CD4-positive, alpha-beta T cell treated with Interleukin-17A for 1 hour (primary cell): ENCODE measurements at places on chromosomes 2 and 18.
A peak's percentile ranks its signal among the peaks of the same experiment; 100 is the strongest.

GRCh38 chr2:164920430-164920829, 34.9 kb downstream of the SLC38A11 start:
- no peak for DNase-seq

- DNase-seq, result peak; percentile 25
Observed at GRCh38 chr2:191066197-191066918, 52.4 kb upstream of the STAT1 start.

DNA sequence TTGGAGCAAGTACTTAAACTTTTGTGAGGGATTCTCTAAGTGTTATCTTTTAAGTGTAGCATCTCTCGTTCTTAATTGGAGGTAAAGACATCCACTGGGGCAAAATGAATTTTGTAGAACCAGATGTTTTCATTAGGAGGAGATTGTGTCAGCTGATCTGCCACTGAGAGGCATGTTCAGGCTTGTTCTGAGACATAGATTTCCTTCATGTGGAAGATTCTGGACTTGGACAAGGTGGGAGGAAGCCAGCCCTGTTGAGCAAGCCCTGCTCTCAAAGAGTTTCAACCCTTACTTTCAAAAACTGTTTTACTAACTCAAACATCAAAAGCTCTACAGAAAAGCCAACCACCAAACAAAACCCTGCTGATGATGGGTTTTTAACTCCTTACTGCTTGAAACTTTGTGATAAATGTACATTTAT, 6.5 kb downstream of the MAP4K4 start:
- peak; percentile 49 for DNase-seq

DNA sequence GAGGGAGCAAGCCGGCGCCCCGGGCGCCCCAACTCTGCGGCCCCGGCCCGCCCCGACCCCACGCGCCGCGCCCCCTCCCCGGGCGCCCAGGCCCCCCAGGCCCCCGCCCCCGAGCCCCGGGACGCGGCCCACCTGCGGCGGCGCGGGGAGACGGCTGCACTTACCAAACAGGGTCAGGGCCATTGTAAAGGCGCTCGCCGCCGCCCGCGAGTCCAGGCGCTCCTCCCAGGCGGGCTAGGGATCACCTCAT, 526 bp downstream of the CHN1 start:
- no peak for DNase-seq

DNA sequence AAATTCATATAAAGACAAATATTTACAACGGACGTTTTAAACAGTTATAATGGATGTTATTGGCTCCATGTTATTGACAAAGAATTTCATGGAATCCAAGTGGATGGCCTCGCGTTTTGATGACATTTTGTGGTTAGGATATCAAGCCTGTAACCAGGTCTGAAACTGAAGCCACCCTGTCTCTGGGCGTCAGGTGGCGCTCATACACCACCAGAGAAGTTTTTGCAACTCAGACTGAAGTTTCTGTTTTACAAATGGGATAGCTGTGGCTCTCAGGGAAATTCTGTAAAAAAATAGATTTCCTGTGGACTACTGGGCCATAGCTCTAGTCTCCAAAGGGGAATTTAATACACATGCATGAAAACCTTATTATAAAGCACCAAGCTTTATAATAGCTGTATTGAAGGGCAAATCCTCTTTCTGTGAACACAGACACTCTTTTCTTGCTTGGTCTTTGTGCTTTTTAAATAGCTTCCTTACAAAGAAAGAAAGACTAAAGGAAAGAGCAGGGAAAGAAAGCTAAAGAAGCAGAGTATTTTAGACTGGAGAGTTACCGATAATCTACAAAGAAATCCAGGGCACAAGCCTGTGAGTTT, 86.7 kb downstream of the C18orf54 start:
- DNase-seq, result peak; percentile 17

GRCh38 chr2:238916176-238916874, 68.4 kb downstream of the TWIST2 start:
- DNase-seq, result no peak

DNA sequence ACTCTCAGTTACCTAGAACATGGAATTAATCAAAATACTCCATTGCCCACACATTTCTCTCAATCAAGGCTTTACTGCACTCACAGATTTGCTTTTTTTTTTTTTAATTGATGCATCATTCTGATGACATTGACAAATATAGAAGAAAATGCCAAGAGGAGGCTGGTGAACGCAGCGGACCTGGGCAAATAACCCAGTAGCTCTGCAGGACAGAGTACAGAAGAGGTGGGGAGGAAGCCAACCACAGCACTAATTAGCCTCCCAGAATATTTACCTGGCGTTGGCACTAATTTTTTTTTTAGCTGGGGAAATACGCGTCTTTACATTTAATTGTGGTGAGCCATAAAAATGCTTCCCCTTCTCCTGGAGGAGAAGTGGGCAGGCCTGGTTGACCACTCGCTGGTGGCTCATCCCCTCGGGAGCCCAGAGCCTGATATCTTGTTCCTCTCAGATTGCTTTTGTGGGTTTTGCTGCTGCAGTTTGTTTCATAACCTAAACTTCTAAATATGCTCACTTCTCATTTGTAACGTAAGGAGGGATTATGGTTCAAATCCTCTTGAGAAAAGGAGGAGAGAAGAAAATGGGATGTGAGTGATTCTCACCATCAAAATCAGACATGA, 165.8 kb upstream of the EPB41L3 start:
- no peak for DNase-seq

GRCh38 chr2:240946654-240947053, 40.5 kb downstream of the CROCC2 start:
- DNase-seq, result no peak

DNA sequence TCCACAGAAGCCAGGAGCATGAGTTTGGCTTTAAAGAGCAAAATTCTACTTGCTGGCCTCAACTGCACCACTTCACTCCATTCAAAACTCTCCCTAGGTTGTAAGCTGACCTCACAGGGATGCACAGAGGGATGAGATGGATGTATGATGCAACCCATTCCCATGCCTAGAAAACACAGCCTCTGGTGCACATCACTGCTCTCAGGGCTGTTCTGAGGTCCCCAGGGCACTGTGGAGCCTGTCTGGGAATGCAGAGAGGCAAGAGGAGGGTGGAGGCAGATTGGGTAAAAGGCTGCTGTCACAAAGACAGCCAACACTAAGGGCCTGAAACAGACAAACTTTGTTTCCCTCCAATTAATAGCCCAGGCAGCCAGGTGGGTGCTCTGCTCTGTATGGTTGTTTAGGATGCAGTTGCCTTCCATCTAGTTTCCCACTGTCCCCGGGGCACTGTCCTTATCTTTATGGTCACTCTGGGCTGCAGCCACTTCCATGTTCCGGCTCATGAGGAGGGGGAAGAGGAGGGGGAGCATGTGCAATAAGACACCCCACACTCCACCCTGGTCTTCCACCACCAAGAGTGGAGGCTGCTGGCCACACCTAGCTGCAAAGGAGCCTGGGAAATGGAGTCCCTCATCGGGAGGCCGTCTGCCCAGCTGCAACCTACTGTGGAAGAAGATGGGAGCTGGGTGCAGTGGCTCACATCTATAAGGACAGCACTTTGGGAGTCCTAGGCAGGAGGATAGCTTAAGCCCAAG, 7.0 kb downstream of the GPR45 start:
- no peak for DNase-seq

GRCh38 chr2:140498360-140498759, 1632.5 kb downstream of the LRP1B start:
- DNase-seq, result no peak

GRCh38 chr2:165268754-165269153, 29.5 kb downstream of the SCN2A start:
- no peak for DNase-seq

- no peak for DNase-seq
Observed at GRCh38 chr2:33137331-33137730, 190.6 kb downstream of the LTBP1 start.

DNA sequence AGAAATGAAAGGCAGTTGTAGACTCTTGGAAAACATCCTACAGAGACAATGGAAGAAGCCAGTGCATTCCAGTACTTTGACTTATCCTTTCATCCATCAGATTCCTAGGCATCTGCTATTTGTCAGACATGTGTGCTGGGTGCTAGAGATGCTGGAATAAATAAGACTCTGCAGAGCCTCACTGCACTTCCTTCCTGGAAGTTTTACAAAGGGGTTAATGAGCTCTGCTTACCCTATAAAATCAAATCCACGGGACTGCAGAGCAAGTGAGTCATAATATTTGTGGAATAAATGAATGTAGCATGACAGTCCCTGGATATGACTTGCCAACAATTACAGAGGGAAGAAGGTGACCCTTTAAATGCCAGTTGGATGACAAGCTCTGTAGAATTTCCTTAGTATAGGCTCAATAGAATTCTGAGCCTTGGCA, 52.7 kb upstream of the NPAS2 start:
- no peak for DNase-seq

DNA sequence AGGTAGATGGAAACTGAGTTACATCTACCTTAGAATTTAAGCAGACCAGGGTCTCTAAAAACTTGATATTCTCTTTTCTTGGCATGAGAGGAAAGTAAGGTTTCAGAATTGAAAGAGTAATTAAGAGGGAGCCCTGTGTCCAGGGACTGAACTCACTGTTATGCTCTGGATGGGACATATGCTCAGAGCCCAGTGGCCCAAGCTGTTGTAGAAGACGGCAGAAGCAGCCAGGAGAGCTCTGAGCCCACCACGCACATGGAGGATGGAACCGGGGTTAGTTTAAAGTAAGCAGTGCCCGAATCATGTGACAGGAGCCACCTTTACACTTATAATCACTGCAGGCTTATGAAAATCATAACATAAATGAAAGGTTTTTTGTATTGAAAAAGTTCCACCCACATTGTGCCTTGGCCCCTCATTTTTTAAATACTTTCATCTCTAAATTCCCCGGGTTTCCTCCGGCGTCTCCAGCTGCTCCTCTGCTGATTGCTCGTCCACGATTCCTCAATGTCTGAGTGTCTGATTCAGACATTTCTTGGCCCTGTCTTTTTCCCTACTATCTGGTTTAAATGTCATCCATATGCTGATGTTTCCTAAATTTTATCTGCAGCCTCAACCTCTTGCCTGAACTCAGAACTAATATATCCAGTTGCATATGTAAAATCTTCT, 36.1 kb upstream of the SPTBN1 start:
- no peak for DNase-seq

- no peak for DNase-seq
Observed at GRCh38 chr2:40512256-40512655, 60.4 kb upstream of the SLC8A1 start.

DNA sequence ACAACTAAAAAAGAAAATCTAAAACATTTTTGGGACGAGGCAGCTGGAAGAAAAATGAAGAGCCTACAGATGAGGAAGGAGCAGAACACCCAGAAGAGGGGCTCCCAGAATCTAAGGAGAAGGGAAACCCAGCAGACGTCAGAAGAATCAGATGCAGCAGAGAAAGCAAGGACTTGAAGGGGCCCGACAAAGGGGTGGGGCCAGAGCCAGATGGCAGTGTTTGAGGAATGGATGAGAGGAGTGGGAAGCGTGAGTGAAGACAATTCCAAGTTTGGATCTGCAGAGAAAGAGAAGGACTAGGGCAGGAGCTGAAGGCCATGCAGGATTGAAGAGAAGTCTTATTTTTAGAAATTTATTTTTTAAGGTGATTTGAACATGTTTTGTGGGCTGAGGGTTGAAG, 19.3 kb downstream of the PTMA start:
- DNase-seq, result no peak

GRCh38 chr2:22691666-22692065, 693.3 kb upstream of the KLHL29 start:
- DNase-seq, result no peak

DNA sequence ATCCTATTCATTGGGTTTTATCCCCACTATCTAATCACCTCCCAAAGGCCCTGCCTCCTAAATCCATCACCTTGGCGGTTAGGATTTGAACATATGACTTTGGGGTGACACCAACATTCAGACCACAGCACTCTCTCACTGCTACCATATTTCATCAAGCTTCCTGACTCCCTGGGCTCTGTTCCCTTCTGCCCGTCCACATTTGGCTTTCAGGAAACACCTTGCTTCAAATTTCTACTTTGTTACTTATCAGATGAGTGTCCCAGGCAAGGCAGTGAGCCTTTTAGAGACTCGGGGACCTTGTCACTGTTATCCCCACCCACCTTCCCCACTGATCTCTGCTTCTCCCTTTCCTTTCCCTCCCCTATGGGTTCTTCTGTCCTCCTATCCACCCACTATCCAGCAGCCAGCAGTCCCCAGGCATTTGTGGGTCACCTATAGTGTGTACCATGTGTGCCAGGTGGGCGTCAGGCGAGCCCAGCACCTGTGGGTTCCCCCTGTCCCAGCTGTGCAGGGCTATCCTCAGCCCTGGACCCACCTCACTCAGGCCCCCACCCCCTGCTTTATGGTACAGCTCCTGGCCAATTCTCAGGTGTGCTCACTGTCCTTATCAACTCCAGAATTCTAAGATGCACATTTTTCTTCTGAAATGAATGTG, 230.9 kb downstream of the LOXHD1 start:
- no peak for DNase-seq

DNA sequence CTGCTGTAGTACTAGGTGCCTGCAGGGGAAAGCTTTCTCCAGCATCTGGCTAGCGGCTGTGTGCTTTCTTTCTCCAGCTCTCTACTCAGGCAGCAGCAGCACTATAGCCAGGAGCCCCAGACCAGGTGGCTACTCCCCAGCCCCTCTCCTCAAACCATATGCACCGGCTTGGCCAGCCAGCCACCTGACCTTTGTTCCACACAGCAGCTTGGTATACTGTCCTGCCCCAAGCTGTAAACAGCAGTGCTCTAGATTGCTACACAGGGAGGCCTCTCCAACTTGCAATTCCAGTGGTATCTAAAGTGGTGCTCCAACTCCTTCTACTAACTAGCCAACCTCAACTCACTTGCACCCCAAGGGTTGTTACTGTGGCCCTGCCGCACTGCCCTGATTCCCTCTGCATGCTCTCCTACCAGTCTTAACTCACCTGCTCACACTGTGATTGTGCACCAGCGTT, 19.6 kb downstream of the LDAH start:
- DNase-seq, result no peak

- DNase-seq, result no peak
Observed at GRCh38 chr2:217079165-217079564, 219.3 kb upstream of the TNP1 start.

DNA sequence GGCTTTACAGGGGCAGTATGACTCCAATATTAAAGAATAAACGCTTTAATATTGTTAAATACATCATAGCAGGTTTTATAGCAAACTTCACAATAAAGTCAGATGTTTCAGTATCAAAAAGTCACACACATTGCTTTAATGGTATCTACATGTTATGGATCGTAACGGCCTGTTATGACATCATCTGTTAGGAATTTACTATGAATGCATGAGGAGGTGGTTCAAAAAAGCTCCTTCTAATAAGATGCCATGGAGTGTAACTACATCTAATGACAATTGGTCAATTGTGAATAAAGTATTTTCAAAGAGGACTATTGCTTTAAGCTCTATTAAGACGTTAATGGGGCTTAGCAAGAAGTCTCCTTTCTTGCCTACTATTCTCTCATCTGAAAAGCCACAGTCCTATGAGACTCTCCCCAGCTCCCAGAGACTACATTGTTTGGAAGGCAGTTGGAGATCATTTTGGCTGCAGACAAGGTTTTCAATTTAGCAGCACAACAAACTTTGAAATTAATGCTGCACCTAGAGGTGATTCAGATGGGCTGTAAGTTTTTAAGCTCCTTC, 300.7 kb upstream of the MEIS1 start:
- no peak for DNase-seq
